Natural killer cell treated with Interleukin-12 subunit alpha and Interleukin-12 subunit beta and Interleukin-15 and Interleukin-18, amount 100 ng/mL, for 72 hours (primary cell): ENCODE measurements at places on chromosomes 3 and 15. TPM values are rescaled to one million over a fixed set of nuclear protein-coding genes. Genes with fewer than 3 reads are reported as not detected.
A peak's percentile ranks its signal among the peaks of the same experiment; 100 is the strongest.

DNA sequence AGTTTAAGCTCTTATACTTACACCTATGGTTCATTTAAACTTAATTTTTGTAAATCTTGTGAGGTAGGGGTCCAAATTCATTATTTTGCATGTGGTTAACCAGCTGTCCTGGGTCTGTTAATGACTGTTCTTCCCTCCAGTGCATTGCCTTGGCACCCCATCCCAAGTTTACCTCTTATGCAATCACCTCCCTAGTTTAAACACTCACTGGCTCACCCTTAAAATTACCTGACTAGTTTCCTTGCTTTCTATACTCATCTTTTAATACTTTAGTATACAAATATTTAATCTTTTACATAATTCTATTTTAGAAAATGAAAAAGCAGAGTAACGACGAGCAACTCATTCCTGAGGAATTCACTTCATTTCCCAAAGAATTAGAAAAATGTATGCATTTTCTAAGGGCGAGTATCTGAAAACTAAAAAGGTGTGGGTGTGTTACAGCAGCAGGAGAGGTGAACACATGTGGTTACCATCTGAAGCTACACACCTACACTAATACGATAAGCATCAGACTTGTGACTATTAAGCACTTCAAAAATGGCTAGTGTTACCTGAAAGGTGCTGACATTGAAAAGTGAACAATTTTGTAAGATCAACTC, 33.7 kb downstream of the TJP1 start:
- H3K27ac ChIP-seq, result no peak overlapping the region
- peaks cover 15% of the 10 kb centered on the region for H3K27me3 ChIP-seq
- H3K36me3 ChIP-seq, result peaks cover 5% of the 10 kb centered on the region

- peaks cover 28% of the 10 kb centered on the region for H3K27me3 ChIP-seq
- no peak overlapping the region for H3K27ac ChIP-seq
- DNase-seq, result no peak
These were observed 63.5 kb downstream of the UACA start for GRCh38 chr15:70699890-70700289.

The OCA2 gene
- total RNA-seq, result not detected

DNA sequence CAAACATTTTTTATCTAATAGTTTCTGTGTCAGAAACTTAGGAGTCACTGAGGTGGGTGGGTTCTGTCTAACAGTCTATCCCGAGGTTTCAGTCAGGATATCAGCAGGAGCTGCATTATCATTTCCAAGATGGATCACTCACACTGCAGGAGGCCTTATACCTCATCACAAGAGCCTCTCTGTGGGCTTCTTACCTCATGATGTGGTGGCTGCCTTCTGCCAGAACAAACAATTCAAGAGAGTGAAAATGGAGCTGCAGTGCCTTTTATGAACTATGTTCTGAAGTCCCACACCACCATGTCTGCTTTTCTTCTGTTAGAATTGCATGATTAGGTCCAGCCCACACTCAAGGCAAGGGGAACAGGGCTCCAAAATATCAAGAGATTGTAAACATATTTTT, 27.9 kb downstream of the RFX7 start:
- H3K36me3 ChIP-seq, result peaks cover 22% of the 10 kb centered on the region
- DNase-seq, result no peak
- H3K27ac ChIP-seq, result no peak overlapping the region
- peaks cover 16% of the 10 kb centered on the region for H3K4me1 ChIP-seq
- no peaks in the 10 kb centered on the region for H3K27me3 ChIP-seq
- H3K4me3 ChIP-seq, result no peak overlapping the region

GRCh38 chr3:183293966-183294365, 40.9 kb downstream of the B3GNT5 start:
- H3K36me3 ChIP-seq, result no peaks in the 10 kb centered on the region
- no peaks in the 10 kb centered on the region for H3K4me1 ChIP-seq
- H3K27me3 ChIP-seq, result no peaks in the 10 kb centered on the region
- no peak for DNase-seq
- no peak overlapping the region for H3K4me3 ChIP-seq
- no peak overlapping the region for H3K27ac ChIP-seq

DNA sequence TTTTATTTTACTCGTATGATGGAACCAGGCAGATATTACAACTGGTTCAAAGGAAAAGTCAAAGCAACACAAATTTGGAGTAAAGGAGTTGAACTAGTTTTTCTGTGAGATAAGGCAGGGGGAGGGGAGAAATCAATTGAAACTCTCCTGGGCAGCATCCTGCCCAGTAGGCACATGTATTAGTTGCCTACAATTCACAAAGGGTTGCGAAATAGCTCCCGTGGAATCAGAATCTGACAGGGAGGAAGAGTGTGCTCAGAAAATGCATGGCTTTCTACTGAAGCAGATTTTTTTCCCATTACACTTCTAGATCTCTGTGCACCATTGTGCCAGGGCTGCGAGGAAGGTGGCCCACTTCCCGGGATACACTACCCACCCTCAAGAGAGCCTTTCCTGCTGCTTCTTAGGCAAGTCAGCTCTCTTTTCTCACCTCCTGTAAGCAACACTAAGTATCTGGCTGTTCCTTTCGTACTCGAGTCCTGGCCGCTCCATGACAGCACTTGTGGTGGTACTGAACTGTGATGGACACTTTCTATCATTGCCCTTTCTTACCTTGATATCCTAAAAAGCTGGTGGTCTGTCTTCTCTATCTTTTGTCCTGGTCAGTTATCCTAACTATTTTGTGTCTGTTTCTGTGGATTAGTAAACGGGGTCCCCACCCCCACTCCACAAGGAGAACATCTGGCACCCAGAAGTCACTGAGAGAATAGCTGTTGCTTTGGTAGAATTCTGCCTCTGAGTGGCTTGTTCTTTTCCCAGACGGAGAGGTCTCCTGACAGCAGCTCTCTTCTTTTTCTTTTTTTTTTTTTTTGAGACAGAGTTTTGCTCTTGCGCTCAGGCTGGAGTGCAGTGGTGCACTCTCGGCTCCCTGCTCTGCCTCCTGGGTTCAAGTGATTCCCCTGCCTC, 74.8 kb downstream of the RPL39L start:
- H3K27ac ChIP-seq, result peak overlapping the region; percentile 48
- no peak for DNase-seq
- no peak overlapping the region for H3K4me3 ChIP-seq
- peaks cover 45% of the 10 kb centered on the region for H3K4me1 ChIP-seq

DNA sequence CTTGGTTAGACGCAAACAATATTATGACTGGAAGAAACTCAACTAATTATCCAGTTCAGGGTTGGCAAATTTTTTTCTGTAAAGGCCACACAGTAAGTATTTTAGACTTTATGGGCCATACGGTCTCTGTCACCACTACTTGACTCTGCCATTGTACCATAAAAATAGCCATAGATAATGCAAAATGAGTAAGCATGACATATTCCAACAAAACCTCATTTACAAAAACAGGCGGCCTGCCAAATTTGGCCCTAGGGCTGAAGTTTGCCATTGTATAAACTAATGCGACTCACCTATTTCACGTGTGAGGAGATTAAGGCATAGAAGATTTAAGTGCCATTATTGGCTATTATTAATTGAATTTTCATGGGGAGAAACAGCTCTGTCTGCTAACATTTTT, 116.8 kb upstream of the CNTN6 start:
- H3K27ac ChIP-seq, result no peak overlapping the region
- H3K27me3 ChIP-seq, result no peaks in the 10 kb centered on the region
- no peak overlapping the region for H3K4me3 ChIP-seq
- H3K4me1 ChIP-seq, result no peaks in the 10 kb centered on the region
- DNase-seq, result no peak
- peaks cover 11% of the 10 kb centered on the region for H3K36me3 ChIP-seq

DNA sequence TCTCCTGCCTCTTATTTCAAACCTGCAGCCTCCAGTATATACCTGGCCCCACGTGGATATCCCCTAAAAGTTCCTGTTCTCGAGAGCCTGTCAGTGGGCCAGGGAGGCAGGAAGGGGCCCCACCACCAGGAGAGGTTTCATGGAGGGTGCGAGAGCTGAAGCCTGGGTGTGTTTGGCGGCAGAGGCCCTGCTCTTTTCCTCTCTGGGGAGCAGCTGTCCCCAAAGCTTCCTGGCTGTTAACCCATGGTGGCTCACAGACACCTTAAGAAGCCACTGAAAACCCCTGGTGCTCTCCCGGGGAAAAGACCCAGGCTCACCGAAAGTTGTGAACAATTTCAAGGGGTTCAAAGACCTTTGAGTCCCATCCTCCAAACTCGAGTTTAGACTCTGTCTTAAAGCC, 1.1 kb downstream of the PRRT3 start:
- H3K27me3 ChIP-seq, result no peaks in the 10 kb centered on the region
- H3K4me1 ChIP-seq, result peaks cover 23% of the 10 kb centered on the region
- DNase-seq, result no peak
- peak overlapping the region; percentile 83 for H3K4me3 ChIP-seq
- peak overlapping the region; percentile 62 for H3K27ac ChIP-seq

- no peaks in the 10 kb centered on the region for H3K27me3 ChIP-seq
- H3K4me1 ChIP-seq, result peaks cover 36% of the 10 kb centered on the region
- peak overlapping the region; percentile 94 for H3K27ac ChIP-seq
These were observed 1.4 kb downstream of the MTMR10 start for GRCh38 chr15:30990036-30990435.

GRCh38 chr15:96329403-96329981, 1.0 kb upstream of the NR2F2 start:
- peaks cover 75% of the 10 kb centered on the region for H3K27me3 ChIP-seq
- H3K4me3 ChIP-seq, result peak overlapping the region; percentile 98
- DNase-seq, result no peak
- peaks cover 26% of the 10 kb centered on the region for H3K4me1 ChIP-seq

DNA sequence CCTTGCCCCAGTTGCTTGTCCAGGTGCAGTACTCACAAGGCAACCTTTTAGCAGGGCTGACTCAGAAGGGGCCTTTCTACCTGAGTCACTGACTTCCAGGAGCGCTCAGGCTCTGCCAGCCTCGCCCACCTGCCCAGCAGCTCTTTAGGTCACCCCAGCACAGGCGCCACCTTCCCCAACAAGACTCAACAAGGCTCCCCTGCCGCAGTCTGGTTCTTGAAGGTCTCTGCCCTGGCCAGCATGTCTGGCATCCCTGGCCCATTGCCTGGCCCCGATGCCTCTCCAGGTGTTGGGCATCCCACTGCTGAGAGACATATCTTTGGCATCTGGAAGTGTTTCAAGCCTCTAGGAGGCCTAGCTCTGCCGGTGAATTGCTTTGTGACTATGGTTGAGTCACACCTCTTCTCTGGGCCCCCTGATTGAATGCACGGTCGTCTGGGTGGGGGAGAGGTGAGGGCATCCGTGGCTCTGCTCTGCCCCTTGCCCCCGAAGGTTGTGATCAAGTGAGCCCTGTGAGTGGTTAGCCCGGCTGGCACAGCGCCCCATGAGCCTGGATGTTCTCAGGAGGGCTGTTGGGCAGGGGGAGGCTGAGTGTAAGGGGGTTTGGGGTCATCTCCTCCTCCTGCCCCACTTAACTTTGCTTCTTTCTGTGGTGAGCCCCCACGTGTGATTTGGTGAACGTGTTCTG, 21.6 kb downstream of the SNX33 start:
- H3K27me3 ChIP-seq, result peaks cover 2% of the 10 kb centered on the region
- H3K4me1 ChIP-seq, result no peaks in the 10 kb centered on the region
- H3K4me3 ChIP-seq, result no peak overlapping the region
- no peak overlapping the region for H3K27ac ChIP-seq

DNA sequence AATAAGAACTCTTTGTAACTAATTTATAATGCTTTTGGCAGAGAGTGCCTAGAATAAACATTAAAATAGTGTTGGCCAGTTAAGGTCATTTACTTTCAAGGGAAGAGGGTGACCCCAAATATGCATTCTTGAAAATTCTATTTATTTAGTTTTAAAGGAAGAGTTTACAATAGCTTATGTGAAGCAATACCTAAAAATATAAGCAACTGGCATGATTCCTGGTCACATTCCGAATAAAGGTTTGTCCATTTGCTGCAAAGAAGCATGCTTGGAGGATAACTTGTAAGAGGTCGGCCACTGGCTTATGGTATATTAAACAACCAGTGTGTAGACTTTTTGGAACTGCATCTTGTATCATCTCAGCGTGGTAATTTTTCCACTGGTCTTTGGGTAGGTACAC, 10.2 kb downstream of the MITF start:
- no peaks in the 10 kb centered on the region for H3K36me3 ChIP-seq
- no peaks in the 10 kb centered on the region for H3K27me3 ChIP-seq
- H3K27ac ChIP-seq, result no peak overlapping the region
- no peak overlapping the region for H3K4me3 ChIP-seq
- H3K4me1 ChIP-seq, result no peaks in the 10 kb centered on the region

The EEF1AKMT4 gene
- total RNA-seq, result 16.8 TPM

The STAC gene
- total RNA-seq, result not detected

The RETNLB gene
- total RNA-seq, result not detected

The SLC9A9 gene
- 11.0 TPM for total RNA-seq

GRCh38 chr3:20080956-20081554, 40.8 kb downstream of the KAT2B start:
- H3K36me3 ChIP-seq, result no peaks in the 10 kb centered on the region
